ENCODE measurements at places on chromosomes 3 and 15.

GRCh38 chr3:128447561-128448013 lies 19.1 kb downstream of the DNAJB8 start:
- H3K36me3 ChIP-seq, result peaks cover 21% of the 10 kb centered on the region
- peaks cover 24% of the 10 kb centered on the region for H3K4me1 ChIP-seq
- peaks cover 34% of the 10 kb centered on the region for H3K27me3 ChIP-seq
- H3K27ac ChIP-seq, result no peak overlapping the region

DNA sequence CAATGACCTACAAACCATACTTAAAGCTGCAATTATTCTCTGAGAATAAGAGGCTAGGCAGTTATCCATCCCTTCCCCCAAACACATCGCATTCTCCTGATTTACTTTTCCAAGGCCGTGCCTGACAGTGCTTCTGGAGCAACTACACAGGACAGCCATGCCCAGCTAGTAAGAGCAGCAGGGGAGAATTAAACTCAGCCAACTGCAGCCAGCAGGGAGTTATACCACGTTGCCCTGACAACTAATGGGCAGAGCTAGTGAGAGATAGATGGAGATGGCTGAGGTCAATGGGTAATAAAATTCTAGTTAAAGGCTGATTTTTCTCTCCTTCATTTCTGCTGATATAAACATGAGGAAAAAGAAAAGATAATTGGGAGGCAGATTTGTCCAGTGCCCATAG lies 193.8 kb upstream of the PPP2R3A start:
- H3K4me3 ChIP-seq, result no peak overlapping the region
- no peaks in the 10 kb centered on the region for H3K36me3 ChIP-seq
- H3K4me1 ChIP-seq, result no peaks in the 10 kb centered on the region
- H3K27me3 ChIP-seq, result no peaks in the 10 kb centered on the region
- H3K27ac ChIP-seq, result no peak overlapping the region

DNA sequence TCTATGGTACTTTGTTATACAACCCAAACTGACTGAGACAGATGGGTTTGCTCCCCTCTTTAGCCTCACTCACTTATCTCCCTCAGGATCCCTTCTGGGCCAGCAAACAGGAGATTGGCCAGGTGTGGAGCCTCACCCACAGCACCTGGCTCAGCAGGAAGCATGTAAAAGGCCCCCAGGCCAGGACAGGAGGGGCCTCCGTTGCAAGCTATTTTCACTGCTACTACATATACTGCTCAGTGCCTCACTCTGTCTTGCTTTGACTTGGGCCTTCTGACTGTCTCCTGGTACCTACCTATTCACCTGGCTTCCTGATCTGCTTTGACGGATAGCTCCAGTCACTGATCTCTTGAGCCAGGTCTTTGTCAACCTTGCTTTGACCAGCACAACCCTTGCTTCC lies 20.4 kb upstream of the TPM1 start:
- no peaks in the 10 kb centered on the region for H3K4me1 ChIP-seq
- no peak overlapping the region for H3K27ac ChIP-seq
- no peak overlapping the region for H3K4me3 ChIP-seq
- H3K36me3 ChIP-seq, result no peaks in the 10 kb centered on the region

GRCh38 chr3:130849091-130849552 lies 44.8 kb upstream of the ATP2C1 start:
- H3K4me1 ChIP-seq, result peaks cover 16% of the 10 kb centered on the region
- H3K27ac ChIP-seq, result peak overlapping the region; percentile 78
- DNase-seq, result no peak
- peaks cover 3% of the 10 kb centered on the region for H3K27me3 ChIP-seq
- H3K4me3 ChIP-seq, result no peak overlapping the region

- no peak for DNase-seq
- no peak overlapping the region for H3K4me3 ChIP-seq
- H3K36me3 ChIP-seq, result no peaks in the 10 kb centered on the region
- peaks cover 31% of the 10 kb centered on the region for H3K27me3 ChIP-seq
- no peak overlapping the region for H3K27ac ChIP-seq
These were observed 67.2 kb upstream of the POLG start for GRCh38 chr15:89401631-89402517.

- H3K4me1 ChIP-seq, result peaks cover 75% of the 10 kb centered on the region
- peaks cover 10% of the 10 kb centered on the region for H3K36me3 ChIP-seq
- no peak for DNase-seq
- peak overlapping the region; percentile 75 for H3K27ac ChIP-seq
These were observed 131.5 kb downstream of the FNDC3B start for GRCh38 chr3:172170841-172171240.

DNA sequence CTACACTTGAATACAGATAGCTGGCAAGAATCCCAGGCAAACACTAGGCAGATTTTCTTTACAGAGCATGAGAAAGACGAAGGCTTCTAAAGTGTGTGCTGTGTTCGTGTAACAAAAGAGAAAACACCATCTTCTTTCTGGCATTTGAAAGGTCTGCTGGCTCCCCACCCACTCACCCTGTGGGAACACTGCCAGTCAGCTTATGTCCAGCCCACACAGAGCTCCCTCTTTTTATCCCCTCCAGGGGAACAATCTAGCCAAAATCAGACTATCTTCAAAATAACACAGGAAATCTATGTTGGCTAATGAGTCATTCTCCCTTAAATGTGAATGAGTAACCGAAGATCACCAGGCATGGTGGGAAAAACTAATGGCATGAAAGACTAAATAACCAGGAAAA lies 45.6 kb upstream of the PAQR5 start:
- H3K27me3 ChIP-seq, result no peaks in the 10 kb centered on the region
- H3K27ac ChIP-seq, result no peak overlapping the region
- H3K36me3 ChIP-seq, result no peaks in the 10 kb centered on the region
- H3K4me3 ChIP-seq, result no peak overlapping the region
- H3K4me1 ChIP-seq, result peaks cover 4% of the 10 kb centered on the region
- DNase-seq, result no peak

- peaks cover 44% of the 10 kb centered on the region for H3K4me1 ChIP-seq
- DNase-seq, result peak; percentile 48
- peaks cover 6% of the 10 kb centered on the region for H3K27me3 ChIP-seq
- H3K27ac ChIP-seq, result peak overlapping the region; percentile 89
- H3K36me3 ChIP-seq, result peaks cover 10% of the 10 kb centered on the region
These were observed 99.7 kb upstream of the LIPC start for GRCh38 chr15:58331913-58332675.

All from endothelial cell (in vitro differentiated cells).